ENCODE measurements at places on chromosomes 2 and 18.

GRCh38 chr2:241859436-241860183 lies 916 bp upstream of the PDCD1 start:
- DNase-seq: no peak

DNA sequence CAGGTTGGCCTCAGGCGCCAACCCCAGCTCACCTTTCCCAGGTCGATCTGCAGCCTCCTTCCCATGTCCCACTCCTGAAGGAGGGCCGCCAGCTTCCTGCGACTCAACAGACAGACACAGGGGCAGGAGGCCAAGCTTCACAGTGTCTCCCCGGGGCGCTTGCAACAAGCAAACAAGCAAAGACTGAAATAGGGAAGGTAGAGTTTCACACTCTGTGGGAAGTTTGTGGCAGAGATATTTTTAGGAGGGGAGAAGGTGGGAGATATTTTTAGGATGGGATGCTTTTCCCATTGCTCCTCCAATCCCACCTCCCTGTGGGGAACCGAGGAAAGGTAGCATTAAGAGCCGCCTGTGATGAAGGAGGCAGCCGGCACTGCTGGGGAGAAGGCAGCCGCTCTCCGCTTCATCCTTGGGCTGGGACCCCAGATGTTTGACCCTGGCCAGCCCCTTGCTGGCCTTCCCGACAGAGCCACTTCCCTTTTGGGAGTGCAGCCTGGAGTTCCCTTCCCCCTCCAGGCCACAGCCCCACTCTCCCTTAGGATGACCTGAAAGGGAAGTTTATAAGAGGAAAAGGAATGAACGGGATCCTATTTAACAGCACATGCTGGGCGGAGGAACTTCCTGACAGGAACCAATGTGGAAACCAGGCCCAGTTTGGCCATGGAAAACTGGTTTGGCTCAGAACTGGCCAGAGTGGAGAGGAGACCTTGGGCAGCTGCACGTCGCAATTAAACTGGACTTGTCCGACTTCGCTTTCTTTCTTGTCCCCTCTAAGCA lies 142.2 kb upstream of the SMAD2 start:
- DNase-seq: no peak

- no peak for DNase-seq
Measured at GRCh38 chr2:96890726-96891385, 21.0 kb upstream of the SEMA4C start.

- DNase-seq: no peak
Measured at GRCh38 chr2:132417430-132418035, 928 bp downstream of the GPR39 start.

- no peak for DNase-seq
Measured at GRCh38 chr2:9778012-9778411, 65.3 kb upstream of the TAF1B start.

DNA sequence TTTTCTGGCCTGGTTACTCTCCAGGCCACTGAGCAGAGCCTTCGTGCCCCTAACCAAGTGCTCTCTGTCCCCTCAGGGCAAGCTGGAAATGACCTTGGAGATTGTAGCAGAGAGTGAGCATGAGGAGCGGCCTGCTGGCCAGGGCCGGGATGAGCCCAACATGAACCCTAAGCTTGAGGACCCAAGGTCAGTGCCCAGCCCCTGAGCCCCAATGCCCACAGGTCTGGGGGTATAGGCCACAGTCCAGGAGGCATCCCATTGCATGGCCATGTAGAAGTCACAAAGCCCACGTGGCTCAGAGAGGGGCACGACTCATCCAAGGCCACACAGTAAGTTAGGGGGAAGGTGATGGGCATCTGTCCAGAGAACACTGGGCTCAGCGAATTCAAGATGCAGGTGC lies 227.6 kb downstream of the DYSF start:
- DNase-seq: no peak

DNA sequence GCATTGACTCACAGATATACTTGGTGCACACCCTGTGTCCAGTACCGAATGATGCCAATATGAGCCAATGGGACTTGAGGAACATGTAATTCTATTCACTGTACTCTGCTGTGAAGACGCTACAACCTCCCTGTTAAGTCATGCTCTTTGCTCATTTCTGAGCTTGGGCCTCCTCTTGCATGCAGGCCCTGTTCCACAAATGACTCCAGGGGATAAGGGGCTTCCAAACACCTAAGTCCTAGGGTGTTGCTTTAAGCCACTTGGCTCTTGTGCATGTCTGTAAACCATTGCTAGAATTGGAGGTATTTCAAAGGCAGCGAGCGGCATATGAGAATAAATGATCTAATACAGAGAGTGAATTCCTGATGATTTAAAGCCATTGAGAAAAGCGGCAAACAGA lies 105.9 kb upstream of the THOC1 start:
- no peak for DNase-seq

GRCh38 chr2:133434959-133435668 lies 133.1 kb downstream of the NCKAP5 start:
- DNase-seq: peak; percentile 70

DNA sequence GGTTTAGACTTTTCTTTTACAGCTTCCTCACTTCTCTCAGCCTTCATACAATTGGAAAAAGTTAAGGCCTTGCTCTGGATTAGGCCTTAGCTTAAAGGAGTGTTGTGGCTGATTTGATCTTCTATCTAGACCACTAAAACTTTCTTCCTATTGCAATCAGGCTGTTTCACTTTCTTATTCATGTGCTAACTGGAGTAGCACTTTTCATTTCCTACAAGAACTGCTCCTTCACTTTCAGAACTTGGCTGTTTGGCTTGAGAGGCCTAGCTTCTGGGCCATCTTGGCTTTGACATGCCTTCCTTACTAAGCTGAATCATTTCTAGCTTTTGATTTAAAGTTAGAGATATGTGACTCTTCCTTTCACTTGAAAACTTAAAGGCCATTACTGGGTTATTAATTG lies 114.3 kb downstream of the ARHGEF4 start:
- no peak for DNase-seq

- DNase-seq: no peak
Measured at GRCh38 chr18:23487738-23488570, 15.4 kb upstream of the RMC1 start.

DNA sequence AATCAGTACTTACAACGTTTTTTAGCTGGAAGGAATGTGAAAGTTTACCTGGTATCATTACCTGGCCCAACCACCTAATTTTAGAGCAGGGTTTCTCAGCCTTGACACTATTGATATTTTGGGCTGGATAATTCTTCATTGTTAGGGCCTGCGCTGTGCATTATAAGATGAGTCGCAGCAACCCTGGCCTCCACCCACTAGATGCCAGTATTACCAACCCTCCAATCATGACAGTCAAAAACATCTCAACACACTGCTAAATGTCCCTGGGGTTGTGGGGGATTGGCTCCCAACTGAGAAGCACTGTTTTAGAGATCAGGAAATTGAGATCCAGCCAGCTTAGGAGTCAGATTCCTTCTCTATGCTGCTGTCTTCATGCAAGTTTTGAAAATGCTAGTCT lies 265.3 kb upstream of the TCF4 start:
- DNase-seq: no peak

- no peak for DNase-seq
Measured at GRCh38 chr18:76264198-76264875, 230.7 kb downstream of the ZNF516 start.

DNA sequence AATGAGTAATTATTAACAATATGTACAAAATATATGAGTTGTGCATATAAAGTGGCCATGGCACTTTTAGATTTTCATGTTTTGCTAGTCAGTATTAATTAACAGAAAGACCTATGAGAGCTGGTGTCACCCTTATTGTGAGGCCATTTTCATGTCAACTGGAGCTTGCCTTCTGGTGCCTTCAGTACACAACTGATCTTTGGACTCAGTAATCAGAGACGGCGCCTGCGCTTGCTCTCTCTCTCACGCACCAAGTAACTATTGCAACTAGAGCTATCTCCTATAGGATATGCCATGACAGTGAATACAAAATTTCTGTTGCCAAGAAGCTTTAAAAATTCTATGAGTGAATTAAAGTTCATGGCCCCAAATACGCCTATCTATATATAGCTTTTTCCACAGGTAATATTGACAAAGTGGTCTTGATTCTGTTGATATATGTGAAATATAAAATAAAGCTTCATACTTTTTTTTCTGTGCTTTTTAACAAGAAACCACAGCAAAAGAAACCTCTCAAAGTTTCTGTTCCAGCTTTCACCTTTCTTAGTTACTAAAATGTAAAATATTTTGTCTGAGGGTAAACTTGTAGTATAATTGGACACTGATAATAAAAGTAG lies 2.9 kb downstream of the SERTAD2 start:
- DNase-seq: no peak

DNA sequence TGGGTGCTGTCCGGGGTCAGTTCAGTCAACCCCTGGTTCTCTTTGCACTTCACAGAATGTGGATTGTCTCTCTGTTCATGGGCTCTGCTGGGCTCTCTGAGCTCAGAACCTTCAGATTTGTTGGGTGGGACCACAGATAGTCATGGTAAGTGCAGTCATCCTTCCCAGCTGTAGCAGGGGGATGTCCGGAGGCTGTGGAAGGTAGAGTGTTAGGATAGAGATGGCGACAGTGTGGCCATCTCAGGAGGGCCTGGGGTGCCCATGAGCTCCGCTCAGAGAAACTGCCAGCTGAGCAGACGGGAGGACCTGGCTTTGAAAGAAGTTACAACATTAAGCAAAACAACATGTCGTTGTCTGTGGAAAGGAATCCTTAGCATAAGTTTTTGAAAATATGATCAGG lies 149.8 kb downstream of the FAM210A start:
- DNase-seq: no peak

DNA sequence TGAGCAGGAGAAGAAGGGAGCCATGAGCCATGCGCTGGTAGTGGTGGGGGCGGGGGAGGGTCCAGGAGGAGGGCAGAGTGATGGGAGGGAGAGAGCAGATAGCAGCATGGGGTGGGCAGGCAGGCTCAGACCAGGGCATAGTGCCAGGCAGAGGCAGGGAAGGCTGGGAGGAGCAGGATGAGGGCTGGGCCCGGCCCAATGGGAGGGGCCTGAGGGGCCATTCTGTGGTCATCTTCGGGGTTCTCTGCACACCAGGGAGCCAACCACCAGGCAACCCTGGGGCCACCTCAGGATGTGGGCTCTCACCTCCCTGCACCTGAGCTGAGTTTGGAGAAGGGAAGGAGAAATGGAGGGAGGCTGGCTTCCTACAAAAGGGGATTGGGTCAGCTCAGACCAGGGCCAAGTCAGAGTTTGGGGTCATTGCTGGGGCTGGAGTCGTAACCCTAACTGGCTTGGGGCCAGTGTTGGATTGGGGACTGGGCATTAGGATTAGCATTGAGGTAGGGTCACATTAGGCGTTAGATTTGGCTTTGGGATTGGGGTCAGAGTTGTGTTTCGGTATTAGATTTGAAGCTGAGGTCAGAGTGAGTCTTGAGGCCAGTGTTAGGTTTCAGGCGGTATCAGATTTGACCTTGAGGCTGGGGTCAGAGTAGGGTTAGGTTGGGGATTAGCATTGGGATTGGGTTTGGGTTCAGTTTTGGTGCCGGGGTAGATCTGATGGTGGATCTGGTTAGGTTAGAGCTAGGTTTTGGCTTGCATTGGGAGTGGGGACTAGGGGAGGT lies 11.2 kb downstream of the VIL1 start:
- DNase-seq: no peak

GRCh38 chr18:57775937-57776336 lies 27.2 kb downstream of the ATP8B1 start:
- no peak for DNase-seq

DNA sequence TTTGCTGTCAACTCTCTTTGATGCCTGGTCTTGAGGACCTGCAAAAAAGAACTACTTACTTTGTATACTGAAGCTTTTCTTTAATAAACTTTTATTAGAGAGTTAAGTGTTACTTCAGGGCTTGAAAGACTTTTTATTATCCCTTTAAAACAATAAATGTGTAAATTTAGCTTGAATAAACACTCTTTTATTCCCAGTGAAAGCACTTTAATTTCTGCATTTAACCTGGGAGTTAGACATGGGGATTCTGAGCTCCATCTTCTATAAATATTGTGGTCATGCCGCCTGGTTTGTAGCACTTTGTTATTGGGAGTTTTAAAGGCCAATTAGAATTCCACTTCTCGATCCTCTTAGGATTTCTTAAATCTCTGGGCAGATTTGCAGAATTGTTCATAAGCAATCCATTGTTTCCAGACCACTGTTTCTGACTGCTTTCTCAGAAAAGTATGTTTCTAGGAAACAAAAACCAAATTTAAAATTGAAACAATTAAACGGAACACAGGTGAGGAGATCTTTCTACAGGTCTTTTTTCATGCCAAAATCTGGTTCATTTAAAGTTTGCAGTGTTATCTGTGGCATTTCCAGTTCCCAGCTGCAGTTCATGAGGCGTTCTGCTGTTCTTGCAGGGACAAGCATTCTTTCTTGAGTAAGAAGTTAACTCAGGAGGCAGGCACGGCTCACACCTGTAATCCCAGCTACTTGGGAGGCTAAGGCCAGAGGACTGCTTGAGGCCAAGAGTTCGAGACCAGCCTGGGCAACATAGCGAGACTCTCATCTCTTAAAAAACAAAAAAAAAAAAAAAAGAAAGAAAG lies 18.1 kb upstream of the E2F6 start:
- no peak for DNase-seq

DNA sequence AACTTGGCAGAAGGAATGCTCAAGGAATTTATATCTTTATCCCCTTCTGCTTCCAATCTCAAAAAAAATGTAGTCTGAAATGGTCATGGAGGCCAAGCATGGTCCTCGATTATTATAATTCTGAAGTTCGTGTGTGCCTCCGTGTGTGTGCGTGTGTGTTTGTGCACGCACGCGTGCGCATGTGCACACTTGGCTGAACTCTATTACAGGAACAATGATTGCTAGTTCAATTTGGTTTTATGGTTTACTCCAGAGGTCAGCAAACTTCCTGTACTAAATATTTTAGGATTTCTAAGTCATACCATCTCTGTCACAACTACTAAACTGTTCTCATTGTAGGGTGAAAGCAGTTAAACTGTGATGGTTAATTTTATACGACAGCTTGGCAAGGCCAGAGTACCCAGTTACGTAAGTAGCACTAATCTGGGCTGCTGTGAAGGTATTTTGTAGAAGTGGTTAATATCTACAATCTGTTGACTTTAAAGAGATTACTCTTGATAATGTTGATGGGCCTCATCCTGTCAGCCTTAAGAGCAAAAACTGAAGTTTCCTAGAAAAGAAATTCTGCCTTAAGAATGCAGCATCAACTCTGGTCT lies 5.8 kb upstream of the MARCHF7 start:
- no peak for DNase-seq

- no peak for DNase-seq
Measured at GRCh38 chr2:215332872-215333595, 21.2 kb downstream of the ATIC start.

DNA sequence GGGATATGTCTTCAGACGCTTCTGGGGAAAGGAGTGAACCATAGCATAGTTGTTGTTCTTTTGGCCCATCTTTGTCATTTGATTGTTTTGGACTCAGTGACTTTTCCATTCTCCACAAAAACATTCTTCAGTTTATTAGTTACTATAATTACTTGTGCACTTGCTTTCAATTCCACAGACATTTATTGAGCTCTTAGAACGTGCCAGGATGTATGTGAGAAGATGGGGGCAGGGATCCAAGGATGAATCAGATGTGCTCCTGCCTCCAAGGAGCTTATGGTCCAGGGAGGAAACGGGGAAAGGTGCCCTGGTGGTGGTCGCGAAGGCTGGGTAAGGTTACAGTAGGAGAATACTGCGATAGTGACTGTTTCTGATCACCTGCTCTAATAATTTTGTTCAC lies 6.9 kb upstream of the SLC4A3 start:
- DNase-seq: no peak

GRCh38 chr2:165886487-165887146 lies 67.0 kb downstream of the TTC21B start:
- DNase-seq: no peak
